ENCODE measurements at places on chromosomes 5 and 9.

DNA sequence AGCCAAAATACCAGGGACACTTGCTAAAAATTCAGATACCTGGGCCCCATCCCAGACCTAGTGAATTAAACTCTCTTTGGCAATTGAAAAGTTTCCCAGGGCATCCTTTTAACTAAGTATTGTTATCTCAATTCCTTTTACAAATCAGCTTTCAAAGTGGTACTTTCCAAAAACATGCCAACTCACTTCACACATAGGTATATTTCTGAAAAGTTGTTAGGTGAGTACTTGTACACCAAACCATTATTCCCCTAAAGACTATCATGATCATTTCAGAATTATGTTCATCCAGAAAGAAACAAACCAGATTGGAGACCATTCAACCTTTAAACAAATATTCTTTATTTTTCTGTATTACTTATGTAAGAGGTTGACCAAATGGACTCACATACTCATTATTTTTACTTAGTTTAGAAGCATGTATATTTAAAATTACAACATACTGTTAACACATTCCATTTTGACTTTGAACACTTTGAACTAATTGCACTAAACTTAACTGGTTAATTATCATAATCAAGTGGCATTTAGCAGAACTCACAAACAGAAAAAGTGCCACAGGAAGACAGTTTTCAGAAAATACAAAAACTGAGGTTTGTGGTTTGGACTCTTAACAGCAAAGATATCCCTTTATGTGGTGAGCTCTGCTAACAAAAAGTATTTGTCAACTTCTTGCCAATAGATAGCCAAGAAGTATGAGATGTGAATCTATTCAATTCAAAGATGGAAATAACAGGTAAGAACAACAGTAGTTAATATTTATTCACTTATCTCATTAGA, 40.7 kb downstream of the KIAA0825 start:
- DNase-seq, result no peak

GRCh38 chr5:1833264-1834021, 32.2 kb downstream of the NDUFS6 start:
- no peak for DNase-seq

- DNase-seq, result no peak
These were observed 134.0 kb downstream of the KCTD16 start for GRCh38 chr5:144304688-144305087.

DNA sequence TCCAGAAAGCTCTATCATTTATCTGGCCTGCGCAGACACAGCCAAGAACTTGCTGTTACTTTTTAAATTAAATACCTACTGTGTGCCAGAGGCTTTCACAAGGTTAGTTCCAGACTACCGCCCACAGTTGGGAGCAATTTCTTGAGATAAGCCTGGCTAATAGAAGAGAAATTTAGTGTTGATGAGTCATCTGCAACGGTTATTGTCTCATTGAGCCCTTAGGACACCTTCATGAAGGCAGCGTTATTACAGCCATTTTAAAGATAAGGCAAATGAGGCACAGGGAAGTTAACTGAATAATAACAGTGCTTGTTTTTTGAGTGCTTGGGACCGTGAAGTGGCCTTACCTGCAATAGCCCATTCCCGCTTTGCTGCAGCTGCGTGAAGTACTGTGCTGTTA, 292.9 kb upstream of the MSX2 start:
- no peak for DNase-seq

DNA sequence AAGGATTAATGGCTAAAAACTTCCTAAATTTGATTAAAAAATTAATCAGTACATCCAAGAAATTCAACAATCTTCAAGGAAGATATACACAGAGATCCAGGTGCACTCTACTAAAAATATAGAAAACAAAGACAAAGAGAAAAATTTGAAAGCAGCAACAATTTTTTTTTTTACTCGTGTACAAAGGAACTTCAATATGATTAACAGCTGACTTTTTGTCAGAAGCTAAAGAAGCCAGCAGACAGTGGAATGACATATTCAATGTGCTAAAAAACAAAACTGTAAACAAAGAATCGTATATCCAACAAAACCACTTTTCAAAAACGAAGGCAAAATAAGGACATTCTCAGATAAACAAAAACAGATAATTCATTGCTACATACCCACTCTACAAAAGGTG, 234.6 kb downstream of the FSTL4 start:
- DNase-seq, result no peak

- DNase-seq, result no peak
These were observed 406.0 kb upstream of the PIK3R1 start for GRCh38 chr5:67809589-67809988.

GRCh38 chr5:176389135-176390123, 878 bp downstream of the HIGD2A start:
- DNase-seq, result no peak

DNA sequence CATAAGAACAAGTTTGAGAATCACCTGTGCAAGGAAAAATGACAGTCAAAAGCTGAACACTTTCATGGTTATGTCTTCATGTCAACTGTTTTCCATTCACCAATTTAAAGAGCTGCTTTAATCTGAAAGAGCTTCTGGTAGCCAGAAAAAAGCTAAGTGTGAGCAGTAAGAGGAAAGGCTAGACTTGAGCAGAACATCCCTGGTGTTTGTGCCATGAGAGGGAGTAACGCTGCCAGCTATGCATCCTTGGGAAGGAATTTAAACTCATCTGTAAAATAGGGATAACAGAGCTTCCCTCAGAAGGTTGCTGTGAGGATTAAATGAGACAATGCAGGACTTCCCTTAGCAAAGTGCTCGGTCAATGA, 193.7 kb downstream of the MAPKAP1 start:
- DNase-seq, result no peak

GRCh38 chr9:3277200-3277599, 248.6 kb downstream of the RFX3 start:
- no peak for DNase-seq

- DNase-seq, result peak; percentile 78
These were observed 6.9 kb downstream of the ANXA6 start for GRCh38 chr5:151150471-151151262.

Data from smooth muscle cell of the brain vasculature (primary cell).